WTC11 (cell line): ENCODE measurements at places on chromosomes 1 and 21.
A peak's percentile ranks its signal among the peaks of the same experiment; 100 is the strongest.

GRCh38 chr1:19319196-19319595 is 7.1 kb downstream of the SLC66A1 start:
- DNase-seq = no peak

- DNase-seq = no peak
Measured at GRCh38 chr1:201414051-201414738, 7.3 kb downstream of the TNNI1 start.

GRCh38 chr21:25936776-25937175 is 202.0 kb downstream of the GABPA start:
- DNase-seq = no peak

DNA sequence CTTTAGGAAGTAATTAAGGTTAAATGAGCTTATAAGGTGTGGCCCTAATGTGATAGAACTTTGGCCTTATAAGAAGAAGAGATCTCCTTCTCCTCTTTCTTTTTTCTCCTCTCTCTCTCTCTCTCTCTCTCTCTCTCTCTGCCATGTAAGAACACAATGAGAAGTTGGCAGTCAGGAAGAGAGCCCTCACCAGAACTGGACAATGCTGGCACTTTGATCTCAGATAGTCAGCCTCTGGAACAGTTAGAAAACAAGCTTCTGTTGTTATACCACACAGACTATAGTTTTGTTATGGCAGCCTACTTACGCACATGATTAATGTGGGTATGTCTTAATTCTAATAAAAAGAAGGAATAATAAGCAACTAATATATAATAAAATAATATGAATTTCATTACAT is 444.2 kb upstream of the LRRC7 start:
- no peak for DNase-seq

DNA sequence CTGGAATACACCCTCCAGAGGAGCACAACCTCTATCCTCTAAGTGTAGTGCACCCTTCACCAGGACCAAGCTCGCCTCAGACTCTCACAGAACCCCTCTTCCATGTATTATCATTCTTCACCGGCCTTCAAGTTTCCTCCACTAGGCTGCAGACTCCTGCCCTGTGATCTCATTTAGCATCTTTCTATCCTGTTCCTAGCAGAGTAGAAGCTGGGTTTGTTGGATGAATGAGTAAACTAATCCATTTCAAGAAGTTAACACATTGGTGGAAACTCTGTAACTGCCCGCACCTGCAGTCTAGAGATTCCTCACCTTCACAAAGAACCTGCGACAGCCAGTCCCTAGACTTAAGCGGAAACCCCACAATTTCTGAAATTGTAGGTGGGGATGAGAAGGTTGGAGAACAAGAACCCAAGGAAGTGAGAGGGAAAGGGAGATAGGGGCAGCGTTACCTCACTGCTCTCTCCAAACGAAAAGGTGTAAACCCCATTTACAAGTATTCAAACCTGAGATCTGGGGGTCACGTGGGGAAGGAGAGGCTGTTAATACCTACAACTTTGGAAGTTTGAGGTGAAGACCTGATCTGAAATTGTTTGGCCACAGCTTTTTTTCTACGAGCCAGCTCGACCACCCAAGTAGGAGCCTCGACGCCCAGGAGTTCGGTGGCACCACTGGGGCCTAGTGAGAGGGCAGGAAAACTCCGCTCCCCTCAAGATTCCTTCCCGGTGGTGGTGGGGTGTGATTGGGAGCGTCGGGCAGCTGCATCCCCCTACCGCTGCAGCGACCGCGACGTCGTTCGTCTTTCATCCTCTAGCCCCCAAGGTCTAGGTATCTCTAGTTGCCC is 1.2 kb downstream of the PTPN14 start:
- DNase-seq = no peak

- DNase-seq = no peak
Measured at GRCh38 chr1:154837034-154837671, 32.9 kb downstream of the KCNN3 start.

- no peak for DNase-seq
Measured at GRCh38 chr1:182430263-182431068, 19.5 kb upstream of the RGSL1 start.

DNA sequence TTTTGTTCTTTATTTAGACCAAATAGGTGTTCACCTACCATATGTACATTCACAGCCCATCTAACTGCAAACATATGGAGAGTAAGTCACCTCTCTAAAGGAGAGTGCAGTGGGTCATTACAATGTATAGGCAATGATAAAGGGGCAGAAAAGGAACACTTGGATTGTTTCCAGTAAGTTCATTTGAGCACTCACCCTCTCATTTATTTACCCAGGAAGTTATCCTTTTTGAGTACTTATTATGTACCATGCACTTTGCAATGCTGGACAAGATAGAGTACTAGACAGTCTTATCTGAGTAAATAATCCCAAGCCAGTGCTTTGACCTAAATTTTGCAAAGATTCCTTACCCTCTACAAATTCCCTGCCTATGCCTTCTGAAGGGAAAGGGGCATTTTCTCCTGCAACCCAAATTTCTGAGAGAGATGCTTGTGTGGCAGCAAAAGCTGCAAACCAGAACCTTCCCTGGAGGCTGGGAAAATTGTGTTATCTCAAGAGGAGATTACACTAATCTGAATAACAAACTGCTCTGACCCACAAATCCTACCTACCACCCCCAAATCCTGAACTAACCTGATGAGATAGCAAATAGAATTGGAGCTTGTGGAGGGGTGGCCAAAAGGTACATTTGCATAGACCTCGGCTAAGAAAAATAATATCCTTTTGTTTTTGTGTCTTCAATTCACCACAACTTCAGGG is 18.6 kb upstream of the RGS8 start:
- no peak for DNase-seq

DNA sequence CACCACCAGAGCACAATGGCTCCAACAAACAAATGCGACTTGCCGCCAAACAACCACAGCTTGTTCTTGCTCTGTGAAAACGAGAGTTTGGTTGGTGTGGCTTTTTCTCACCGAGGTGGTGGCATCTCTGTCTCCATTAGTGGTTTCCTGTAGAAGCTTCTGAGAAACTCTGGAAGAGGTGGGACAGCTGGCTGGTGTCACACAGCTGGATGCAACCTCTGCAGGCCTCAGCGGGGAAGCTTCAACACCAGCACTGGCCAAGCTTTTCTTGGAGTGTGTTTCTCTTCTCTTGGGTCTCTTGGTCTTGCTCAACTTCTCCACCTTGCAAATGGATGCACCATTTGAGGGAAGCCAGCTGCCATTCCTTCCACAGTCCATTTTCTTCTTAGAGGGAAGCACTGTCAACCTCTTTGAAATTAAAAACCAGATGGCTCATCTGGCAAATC is 124.8 kb downstream of the KCNN3 start:
- no peak for DNase-seq

- no peak for DNase-seq
Measured at GRCh38 chr1:59845091-59845490, 30.3 kb downstream of the HOOK1 start.

DNA sequence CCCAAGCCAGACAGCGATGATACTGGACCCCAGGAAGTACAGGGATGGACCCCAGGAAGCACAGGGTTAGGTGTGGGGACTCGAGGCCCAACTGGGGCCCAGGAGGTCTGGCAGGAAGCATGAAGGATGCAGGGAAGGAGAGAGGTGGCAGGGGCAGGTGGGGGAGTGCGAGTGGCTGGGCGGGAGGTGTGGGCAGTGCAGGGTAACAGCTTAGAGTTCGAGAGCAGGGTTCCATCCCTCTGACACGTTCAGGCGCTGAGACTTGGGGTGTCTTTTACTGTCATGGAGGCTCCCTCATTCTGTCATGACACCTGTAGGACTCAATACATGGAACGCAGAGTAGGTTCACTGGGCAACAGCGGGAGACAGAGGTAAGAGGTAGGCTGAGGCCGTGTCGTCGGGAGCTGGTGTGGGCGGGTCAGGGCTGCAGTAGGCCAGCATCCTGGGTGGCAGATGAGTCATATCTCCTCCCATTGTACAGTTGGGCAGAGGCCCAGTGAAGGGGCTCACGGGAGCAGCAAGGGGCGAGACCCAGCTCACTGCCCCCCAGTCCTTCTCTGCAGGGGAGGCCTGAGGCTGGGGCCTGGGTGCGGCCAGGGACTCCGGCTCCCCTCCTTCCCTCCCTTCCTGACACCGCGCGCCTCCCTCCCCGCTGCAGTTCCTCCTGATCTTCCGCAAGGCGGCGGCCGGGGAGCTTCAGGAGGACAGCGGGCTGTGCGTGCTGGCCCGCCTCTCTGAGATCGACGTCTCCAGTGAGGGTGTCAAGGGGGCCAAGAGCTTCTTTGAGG is 11.6 kb upstream of the CTRC start:
- DNase-seq = no peak

- no peak for DNase-seq
Measured at GRCh38 chr1:198492872-198493271, 47.6 kb downstream of the ATP6V1G3 start.

GRCh38 chr1:66267201-66267940 is 266.6 kb upstream of the SGIP1 start:
- DNase-seq = no peak

- DNase-seq = no peak
Measured at GRCh38 chr21:22725436-22725835, 1727.2 kb downstream of the NCAM2 start.

GRCh38 chr1:173476665-173477285 is 360 bp upstream of the PRDX6 start:
- peak; percentile 87 for DNase-seq

DNA sequence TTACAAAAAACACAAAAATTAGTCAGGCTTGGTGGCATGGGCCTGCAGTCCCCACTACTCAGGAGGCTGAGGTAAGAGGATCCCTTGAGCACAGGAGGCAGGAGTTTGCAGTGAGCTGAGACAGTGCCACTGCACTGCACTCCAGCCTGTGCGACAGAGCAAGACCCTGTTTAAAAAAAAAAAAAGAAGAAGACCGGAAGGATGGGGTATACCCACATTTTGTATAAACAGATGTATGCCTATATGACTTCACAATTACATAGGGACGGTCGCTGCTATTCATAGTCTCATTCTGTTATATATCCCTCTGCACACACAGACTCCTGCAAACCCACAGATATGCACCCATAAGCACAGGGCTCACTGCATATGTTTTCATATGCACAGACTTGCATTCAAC is 12.7 kb downstream of the LCK start:
- no peak for DNase-seq

DNA sequence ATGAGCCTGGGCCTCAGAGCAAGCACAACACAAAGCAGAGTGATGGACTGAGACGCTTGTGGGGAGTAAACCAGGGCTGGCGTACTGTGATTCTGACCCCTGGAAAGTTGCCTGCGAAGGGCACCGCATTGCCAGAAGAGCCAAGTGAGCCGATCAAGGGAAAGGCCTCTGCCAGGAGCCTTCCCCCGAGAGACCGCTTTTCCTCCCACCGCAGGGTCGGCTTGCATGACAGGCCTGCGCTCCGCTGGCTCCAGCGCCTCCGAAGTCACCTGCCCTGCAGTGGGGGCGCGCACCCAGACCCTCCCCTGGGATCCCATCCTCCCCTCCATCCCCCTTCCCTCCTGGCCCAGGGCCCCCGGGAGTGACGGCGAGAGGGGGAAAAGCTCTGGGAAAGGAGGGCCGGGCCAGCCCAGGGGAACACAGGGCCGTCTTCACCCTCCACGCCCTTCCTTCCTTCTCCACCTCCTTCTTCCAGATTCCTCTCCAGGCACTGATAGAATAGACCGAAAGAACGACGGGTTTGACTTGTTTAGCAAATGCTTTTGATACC is 165.0 kb downstream of the TRIM33 start:
- DNase-seq = peak; percentile 61

GRCh38 chr1:232428786-232429530 is 201.0 kb downstream of the SIPA1L2 start:
- no peak for DNase-seq

- no peak for DNase-seq
Measured at GRCh38 chr1:235923466-235924021, 56.8 kb upstream of the LYST start.

DNA sequence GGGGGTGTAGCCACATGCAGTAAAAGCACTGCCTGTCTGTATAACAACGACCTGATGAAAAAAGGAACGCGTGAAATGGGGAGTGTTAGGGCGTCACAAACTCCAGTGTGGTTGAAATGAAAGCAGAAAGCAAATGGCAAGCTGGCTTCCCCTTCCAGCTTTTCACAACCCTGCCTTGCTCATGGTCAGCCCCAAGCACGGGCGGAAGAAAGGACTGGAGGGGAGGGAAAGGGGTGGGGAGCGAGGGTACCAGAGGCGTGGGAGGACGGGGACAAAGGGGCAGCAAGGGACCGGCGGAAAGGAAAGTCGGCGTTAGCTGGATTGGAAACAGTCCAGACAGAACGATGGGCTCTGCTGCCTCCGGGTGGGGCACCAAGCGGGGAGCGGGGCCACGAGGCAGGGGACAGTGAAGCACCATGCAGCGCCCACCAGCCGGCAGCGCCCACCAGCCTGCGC is 9.6 kb downstream of the VPS26C start:
- no peak for DNase-seq

- DNase-seq = no peak
Measured at GRCh38 chr1:1758692-1759455, 19.4 kb downstream of the NADK start.

GRCh38 chr1:22001409-22001808 is at the start of gene CELA3A:
TSS of gene CELA3A (plus strand) at chr1:22001657. CDS start at chr1:22001675, 18 bp downstream.
- no peak for DNase-seq

- DNase-seq = no peak
Measured at GRCh38 chr1:21342961-21343838, 52.9 kb upstream of the ECE1 start.
